ENCODE measurements at places on chromosomes 16 and 17. TPM values are rescaled to one million over a fixed set of nuclear protein-coding genes. Genes with fewer than 3 reads are reported as not detected.

The ABCA10 gene
- total RNA-seq: 3.2 TPM

The FAM20A gene
- total RNA-seq: not detected

DNA sequence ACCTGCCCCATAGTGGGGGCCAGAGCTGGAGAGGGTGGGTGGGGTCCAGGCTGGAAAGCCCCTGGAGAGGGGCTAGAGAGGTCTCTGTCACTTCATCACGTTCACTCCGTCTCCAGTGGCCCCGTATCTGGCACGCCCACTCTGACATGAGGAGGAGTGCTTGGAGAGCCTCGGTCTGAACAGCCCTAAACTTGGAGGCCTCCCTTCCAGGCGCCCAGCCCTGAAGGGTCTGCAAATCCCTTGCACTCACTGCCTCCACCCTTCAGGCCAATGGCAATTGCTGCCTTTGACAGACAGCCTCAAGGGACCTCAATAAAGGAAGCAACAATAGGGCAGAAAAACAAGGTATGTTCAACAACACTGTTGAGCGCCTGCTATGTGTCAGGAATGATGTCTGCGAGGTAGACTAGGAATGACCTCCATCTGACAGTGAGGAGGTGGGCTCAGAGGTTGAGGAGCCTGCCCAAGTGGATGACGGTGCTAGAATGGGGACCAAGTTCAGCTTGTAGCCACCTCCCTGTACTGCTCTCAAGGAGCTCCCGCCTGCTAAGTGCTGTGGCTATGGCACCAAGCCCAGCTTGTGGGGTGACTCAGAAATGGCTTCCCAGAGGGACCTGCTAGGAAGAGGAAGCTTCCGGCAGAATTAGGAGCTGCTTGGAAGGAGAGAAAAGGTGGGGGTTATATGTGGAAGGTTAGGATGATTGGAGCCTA is 2.9 kb upstream of the EPX start:
- DNase-seq: no peak

The BRICD5 gene
- total RNA-seq: 26.7 TPM

- no peak for DNase-seq
Observed at GRCh38 chr17:292016-292415, 60.6 kb downstream of the RPH3AL start.

The MT1A gene
- total RNA-seq: not detected

DNA sequence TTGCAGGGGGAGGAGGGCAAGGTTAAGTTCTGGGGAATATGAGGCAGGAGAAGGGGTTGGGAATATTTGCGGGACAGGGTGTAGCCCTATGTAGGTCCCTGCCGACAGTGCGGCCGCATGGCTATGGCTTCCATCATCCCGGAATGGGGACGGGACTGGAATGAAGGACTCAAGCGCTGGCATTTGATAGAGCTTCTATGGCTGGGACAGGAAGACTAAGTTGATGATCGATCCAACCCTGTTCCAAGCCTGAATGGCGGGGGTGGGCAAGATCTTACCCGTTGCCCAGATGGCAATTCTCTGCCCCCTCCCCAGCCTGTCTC is 47.1 kb downstream of the SRCIN1 start:
- no peak for DNase-seq

- no peak for DNase-seq
Observed at GRCh38 chr17:15479703-15480102, 12.3 kb upstream of the CDRT4 start.
